ENCODE measurements at places on chromosomes 11 and 22.

- DNase-seq: no peak
These were observed at the start of gene FLRT1 for GRCh38 chr11:64035576-64035975. FLRT1 (plus strand) TSS chr11:64035931; CDS start chr11:64116268, 80,337 bp downstream.

GRCh38 chr22:47713941-47714340 is 951.5 kb downstream of the TBC1D22A start:
- no peak for DNase-seq

DNA sequence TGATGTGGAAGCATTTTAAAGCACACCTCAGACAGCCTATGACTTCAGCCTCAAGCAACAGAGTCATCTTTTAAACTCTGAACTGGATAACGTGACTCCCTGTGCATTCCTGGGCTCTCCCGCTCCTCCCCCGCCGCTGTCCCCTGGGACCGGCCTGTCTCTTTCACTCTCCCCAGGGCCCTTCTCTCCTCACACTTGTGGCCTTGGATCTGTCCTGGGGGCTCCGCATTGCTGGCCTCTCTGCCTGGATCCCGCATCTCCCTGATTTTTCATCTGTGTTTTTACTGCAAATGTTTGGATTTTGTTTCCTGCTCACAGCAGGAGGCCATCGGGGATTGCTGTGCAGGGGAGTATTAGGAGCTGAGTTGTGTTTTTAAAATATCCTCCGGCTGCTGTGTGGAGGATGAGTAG is 15.4 kb downstream of the C11orf24 start:
- peak; percentile 31 for DNase-seq

- DNase-seq: peak; percentile 80
These were observed 874 bp downstream of the ZFTA start for GRCh38 chr11:63767565-63768236.

DNA sequence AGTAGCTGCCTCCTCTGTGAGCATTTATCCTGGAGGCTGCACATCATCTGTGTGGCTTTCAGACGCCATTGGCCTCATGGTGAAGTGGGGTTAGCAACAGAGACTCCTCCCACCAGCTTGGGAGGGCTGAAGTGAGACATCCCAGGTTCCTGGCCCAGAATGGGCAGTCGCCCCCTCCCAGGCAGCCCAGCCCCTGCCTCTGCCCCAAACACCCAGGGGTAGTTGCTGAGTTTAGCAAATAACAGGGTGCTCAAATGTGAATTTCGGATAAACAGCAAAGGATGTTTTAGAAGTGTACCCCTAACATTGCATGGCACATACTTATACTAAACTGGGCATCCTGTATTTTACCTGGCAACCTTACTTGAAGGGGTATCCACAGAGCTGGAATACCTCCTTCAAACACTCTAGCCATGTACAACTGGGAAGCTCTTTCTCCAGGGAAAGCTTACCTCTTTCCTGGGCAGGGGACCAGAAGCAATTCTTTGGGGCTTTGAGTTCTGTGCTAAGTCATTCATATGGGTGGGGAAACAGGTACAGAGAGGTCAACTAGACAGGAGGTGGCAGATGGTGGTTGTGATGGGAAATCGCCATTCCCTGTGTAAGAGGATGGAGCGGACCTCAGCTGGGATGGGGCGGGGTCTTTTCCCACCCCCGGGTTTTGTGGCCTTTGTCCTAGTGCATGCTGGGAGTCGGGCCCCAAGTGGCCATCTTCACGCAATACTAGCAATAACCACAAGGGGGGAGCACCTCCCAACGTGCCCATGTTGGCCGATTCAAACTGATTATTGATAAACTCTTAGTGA is 19.3 kb downstream of the MTFP1 start:
- no peak for DNase-seq

- no peak for DNase-seq
These were observed 55.3 kb downstream of the ZNF143 start for GRCh38 chr11:9516113-9516512.

Data from H54 (cell line).